SIG-M5 (cell line): ENCODE measurements at places on chromosomes 12 and 14.

DNA sequence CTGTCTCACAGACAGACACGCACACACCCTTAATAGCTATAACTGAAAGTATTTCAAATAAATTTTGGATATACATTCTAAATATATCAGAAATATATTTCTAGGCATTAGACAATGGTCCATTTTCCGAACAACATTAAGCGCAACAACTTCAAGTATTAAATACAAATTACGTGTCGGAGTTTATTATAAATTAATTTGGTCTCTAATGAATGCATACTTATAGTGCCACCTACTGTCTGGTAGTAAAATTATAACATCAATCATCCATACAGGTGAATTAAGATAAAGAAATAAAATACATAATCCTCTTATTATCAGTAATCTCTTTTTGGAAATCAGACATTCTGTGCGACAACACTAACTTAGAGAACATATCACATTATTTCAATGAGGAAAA is 27.2 kb upstream of the CMAS start:
- no peak for DNase-seq

- no peak for DNase-seq
These were observed 86.2 kb downstream of the GCH1 start for GRCh38 chr14:54816450-54816849.

GRCh38 chr14:55832974-55833373 is 253.0 kb downstream of the KTN1 start:
- DNase-seq = no peak

DNA sequence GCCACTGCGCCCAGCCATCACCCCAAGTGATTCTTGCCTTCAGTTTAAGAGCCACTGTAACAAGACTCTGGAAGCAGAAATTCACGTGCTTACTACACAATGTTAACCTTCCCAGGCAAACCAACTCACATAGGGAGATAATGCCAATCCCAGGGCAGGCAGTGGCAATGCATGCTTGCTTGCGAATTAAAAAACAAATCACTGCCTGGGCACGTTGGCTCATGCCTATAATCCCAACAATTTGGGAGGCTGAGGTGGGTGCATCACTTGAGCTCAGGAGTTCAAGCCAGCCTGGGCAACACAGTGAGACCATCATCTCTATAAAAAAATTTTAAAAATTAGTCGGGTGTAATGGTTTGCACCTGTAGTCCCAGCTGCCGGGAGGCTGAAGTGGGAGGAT is 37.8 kb upstream of the P2RX4 start:
- no peak for DNase-seq

GRCh38 chr12:116524964-116525379 is 34.2 kb upstream of the MAP1LC3B2 start:
- DNase-seq = no peak

- no peak for DNase-seq
These were observed 482 bp downstream of the WDHD1 start for GRCh38 chr14:55026441-55026792.

- no peak for DNase-seq
These were observed 33.3 kb downstream of the TULP3 start for GRCh38 chr12:2924019-2924418.

- DNase-seq = no peak
These were observed 174.2 kb downstream of the PPM1H start for GRCh38 chr12:62760779-62761178.

DNA sequence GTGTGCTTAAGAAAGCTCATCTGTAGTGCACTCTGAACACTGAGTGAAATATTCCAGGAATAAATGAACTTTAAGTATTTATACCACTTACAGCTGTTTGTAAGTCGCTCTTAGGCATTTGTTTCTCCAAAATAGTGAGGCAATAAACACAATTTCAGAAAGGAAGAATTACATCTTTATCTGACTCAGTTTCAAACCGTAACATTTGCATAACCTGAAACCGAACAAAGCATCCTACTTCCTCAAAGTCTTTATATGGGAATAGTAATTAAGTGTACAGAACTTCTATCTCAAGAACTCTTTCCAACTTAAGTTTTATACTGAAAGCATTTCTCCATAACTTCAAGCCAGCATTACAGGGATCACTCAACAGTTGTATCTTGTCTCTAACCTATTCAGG is 58.4 kb downstream of the SOX5 start:
- DNase-seq = no peak

DNA sequence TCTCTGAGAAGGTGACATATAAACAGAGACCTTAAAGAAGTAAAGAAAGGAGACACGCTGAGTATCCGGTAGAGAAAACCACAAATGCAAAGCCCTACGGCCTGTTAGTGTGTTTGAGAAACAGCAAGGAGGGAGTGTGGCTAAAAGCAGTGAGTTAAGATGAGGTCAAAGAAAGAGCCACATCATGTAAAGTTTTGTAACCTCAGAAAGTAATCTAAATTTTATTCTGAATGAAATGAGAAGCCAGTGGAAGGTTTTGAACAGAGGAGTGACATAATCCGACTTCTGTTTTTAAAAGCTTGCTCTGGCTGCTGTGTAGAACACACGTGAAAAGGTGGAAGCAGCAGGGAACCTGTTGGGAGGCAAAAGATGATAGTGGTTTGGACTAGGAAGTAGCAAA is 32.6 kb downstream of the PPP2R5E start:
- no peak for DNase-seq

- no peak for DNase-seq
These were observed 69.4 kb downstream of the FGD6 start for GRCh38 chr12:95147866-95148265.

GRCh38 chr12:124044809-124045321 is 71.8 kb downstream of the ZNF664 start:
- no peak for DNase-seq

DNA sequence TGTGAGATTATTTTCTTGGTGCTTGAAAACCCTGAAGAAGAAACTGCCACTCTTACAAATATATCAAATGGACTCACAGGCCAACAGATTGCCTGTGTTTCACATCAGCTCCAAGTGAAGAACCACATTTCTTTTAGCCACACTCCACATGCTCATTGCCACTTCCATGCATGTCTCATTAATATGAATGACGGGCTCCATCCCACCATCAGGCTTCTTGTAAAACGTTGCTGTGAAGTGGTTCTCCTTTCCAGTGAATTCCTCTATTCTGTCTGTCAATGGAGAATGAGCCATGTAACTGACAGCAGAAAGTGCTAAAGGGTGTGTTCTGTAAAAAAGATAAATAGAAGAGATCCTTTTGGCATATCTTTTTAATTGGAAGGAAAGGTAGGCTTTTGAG is 188.2 kb upstream of the RMST start:
- no peak for DNase-seq

DNA sequence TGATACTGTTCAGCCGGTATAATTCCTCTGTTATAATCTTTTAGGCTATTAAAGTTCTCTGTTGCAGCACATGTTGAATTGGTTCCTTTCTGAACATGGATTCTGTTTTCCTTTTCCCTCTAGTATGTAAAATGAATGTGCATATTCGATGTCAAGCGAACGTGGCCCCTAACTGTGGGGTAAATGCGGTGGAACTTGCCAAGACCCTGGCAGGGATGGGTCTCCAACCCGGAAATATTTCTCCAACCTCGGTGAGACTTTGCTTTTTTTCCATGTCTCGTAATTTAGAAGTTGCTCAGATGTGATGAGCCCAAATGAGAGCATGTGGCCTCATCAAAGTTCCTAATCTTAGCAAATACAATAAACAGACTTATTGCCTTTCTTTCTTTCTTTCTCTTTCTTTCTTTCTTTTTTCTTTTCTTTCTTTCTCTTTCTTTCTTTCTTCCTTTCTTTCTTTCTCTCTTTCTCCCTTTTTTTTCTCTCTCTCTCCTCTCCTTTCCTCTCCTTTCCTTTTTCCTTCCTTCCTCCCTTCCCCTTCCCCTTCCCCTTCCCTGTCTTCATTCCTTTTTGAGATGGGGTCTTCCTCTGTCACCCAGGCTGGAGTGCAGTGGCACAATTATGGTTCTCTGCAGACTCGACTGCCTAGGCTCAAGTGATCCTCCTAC is 131.9 kb downstream of the PRKCH start:
- DNase-seq = no peak

DNA sequence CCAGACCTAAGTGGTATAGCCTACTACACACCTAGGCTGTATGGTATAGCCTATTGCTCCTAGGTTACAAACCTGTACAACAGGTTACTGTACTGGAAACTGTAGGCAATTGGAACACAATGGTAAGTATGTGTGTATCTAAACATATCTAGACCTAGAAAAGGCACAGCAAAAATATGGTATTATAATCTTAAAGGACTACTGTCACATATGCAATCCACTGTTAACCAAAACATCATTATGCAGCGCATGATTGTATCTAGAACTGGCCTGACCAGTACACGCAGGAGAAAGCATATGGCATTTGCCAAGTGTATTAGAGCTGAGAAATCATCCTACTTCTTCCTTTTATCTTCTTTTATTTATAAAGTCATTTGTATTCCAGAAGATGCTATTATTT is 75.5 kb downstream of the SLC8A3 start:
- no peak for DNase-seq

DNA sequence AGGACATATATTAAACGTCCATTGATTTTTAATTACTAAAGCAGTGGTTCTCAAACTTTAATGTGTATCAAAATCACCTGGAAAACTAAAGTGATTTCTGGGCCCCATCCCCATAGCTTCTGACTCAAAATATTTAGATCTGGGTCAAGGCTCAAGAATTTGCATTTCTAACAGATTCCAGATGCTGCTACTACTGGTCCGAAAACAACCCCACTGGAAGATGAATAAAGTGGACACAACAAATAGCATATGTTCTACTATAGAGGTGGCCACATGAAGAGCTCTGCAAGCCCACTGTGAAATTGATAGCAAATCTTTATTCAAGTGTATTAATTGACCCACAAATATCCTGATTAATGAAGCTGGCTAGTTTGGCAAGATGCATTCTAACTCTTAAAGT is 69.4 kb downstream of the SPATA7 start:
- DNase-seq = no peak

GRCh38 chr14:64692986-64693809 is 11.0 kb upstream of the PLEKHG3 start:
- no peak for DNase-seq

DNA sequence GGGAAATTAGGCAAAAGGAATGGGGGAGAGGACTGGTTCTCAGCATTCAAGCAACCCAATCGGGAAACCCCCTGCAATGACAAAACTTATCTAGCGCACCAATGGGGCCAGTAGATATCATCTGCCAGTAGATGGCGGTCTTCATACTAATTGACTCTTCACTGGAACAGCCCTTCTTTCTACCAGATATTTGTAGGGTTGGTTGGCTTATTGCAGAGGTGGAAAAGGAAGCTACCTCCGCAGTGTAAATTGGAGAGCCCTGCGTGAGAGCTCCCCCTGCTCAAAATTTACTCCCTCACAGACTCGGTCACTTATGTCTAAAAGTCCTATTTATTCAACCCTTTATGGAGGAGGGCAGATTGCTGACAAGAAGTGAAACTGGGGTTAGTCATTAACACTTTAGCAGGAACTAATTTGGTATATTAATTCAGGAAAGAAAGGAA is 166.1 kb upstream of the CCND2 start:
- peak; percentile 63 for DNase-seq

DNA sequence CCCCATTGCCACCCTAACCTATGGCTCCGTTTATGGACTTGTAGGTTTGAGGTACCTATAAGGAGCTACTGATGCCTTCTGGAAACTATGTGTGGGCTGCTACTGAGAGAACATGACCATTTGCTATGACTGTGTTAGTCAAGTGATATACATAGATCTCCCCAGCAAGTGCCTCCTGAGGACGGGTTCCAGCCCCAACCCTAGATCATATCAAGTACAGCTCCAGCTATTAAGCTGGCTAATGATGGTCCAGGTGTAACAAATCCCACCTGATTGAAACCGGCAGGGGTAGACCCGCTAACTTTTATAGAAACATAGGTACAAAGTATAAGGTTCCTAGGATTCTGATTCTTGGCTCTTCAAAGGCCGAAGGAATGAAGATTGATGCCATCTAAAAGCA is 23.7 kb downstream of the NINJ2 start:
- DNase-seq = no peak

DNA sequence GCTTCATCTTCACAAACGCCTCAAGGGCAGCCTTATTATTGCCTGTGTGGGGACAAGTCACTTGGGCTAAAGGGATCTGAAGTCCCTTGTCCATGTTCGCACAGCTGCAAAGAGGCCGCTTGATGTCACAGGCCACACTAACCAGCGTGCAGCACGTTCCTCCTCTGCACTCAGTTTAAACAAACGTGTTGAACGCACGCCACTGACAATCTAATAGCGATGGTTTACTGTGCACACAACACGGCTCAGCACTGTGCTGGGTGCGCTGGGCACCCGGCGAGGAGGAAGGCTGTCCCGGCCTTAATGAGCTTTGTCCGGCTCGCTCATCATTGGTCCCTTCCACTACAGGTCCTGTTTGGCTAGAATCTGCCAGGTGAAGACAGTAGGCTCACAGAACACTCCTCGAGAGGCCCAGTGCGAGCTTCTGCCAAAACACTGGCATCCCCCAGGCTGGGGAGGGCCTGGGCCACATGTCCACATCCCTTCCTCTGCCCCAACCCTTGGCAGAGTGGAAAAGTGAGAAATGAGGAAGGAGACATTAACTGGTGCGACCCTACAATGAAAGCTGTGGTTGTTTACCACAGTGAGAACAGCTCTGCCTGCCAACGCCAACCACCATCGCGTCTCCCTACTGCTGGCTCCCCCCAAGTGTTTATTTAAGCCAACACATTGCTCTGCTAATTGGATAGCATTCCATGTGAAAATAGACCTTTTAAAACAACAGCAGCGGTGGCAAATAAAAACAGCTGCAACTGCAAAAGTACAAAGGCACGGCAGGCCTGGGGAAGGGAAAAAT is 113.2 kb downstream of the RBM19 start:
- DNase-seq = no peak

- DNase-seq = no peak
These were observed 144.2 kb downstream of the PAWR start for GRCh38 chr12:79546466-79547043.

GRCh38 chr14:50362764-50363713 is 33.6 kb downstream of the CDKL1 start:
- no peak for DNase-seq

DNA sequence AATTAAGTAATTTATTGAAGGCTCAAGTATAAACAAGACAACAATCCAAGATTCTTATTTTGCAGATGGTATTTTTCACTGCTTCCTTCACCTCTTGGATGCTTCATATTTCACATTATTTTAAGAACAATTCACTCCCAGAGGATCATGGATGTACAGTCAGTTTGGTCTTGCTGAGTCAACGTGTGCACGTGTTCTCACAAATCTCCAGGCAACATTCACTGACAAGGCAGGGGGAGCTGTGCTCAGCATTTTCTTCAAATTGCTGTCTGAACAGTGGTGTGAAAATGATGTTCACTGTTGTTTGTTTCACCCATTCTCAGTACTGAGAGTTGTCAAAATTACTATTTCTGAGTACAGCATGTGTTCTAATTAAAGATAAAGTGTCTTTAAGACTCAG is 118.3 kb upstream of the SLC38A4 start:
- DNase-seq = no peak

GRCh38 chr14:104973135-104973384 is 5.1 kb downstream of the AHNAK2 start:
- no peak for DNase-seq

DNA sequence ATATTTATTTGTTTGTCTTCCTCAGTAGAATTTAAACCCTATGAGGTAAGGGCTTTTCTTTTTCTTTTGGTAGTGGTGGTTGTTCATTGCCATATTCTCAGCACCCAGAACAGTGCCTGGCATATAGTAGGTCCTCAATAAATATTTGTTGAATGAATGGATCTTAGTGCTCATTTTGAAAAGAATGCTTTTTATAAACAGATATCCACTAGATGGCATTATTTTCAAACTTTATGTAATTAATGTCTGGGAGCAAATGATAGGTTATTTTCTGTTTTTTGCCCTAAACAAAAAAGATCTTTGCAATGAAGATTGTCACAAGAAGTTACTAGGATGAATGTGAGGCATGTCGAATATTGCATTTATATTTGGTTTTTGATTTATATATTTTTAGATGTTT is 64.1 kb downstream of the RAD51B start:
- DNase-seq = no peak
